Right atrium auricular region (tissue), 2 donors: ENCODE measurements at places on chromosomes 1 and 21. TPM values are rescaled to one million over a fixed set of nuclear protein-coding genes. Genes with fewer than 3 reads are reported as not detected.

DNA sequence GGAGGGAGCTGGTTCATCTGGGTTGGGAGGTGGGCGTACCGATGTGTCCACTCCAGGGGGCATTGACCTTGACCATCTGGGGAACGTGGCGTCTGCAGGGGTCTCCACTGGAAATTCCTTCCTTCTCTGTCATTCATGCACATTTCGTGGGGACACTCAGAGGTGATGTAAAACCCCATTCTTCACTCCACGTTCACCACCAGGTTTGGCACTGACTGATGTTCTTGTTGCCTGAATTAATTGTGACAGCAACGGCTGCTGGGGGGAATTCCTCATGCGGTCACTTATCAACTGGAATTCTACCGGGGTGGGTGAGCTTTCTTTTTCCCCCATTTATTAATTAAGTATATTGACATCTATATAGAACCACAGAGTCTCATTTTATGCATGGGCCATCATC is 18.1 kb upstream of the POFUT2 start:
- DNase-seq = no peak

DNA sequence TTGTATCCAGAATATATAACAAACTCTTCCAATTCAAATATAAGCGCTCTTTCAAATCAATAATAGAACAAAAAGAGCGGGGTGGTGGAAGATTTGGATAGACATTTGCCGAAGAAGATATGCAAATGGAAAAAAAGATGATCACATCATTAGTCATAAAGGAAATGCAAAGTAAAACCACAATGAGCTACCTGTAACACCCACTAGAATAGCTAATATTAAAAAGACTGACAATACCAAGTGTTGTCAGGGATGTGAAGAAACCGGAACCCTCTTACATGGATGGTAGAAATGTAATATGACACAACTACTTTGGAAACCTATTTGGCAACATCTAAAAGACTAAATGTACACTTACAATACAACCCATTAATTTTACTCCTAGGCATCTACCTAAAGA is 5.7 kb upstream of the TRAF5 start:
- no peak for DNase-seq

- DNase-seq = no peak
Observed at GRCh38 chr1:7680955-7681268, 90.2 kb upstream of the VAMP3 start.

DNA sequence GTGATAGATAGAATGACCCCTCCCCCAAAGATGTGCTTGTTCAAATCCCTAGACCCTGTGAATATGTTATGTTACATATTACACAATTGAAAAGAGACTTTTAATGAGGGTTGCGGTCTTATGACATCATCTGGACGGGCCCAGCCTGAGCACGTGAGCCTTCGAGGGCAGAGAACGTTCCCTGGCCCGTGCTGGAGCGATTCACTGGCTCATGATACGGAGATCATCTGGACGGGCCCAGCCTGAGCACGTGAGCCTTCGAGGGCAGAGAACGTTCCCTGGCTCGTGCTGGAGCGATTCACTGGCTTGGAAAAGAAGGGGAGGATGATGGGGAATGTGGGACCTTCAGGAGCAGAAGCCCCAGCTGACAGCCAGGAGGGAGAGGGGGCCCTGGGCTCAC is 34.4 kb upstream of the COL18A1 start:
- no peak for DNase-seq

- DNase-seq = no peak
Observed at GRCh38 chr1:9835758-9836631, 12.2 kb upstream of the CLSTN1 start.

- no peak for DNase-seq
Observed at GRCh38 chr1:231286603-231287002, 45.6 kb downstream of the GNPAT start.

- DNase-seq = no peak
Observed at GRCh38 chr1:197101978-197102377, 34.9 kb upstream of the F13B start.

GRCh38 chr1:150514913-150515327 is 632 bp upstream of the FALEC start:
- no peak for DNase-seq

DNA sequence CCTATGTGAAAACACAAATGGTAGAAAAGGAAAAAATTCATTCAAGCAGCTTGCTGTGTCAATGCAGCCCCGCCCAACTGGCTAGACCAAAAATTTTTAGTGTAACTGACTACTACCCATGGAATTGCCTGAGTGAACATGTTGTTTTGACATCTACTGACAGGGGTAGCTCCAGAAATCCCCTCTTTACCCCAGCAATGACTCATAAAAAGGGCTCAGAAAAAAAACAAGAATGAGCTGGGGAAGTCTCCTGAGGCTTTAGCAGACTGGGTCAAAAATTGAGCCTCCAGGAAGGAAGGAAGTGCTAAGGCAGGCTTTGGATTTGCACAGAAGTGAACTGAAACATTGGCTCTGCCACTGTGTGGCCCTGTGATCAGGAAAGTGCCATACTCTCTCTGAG is 24.4 kb upstream of the FGGY start:
- DNase-seq = no peak

OR1C1 gene
- total RNA-seq = not detected

CYP4A11 gene
- not detected for total RNA-seq

OR6K2 gene
- not detected for total RNA-seq

ERO1B gene
- total RNA-seq = 5.0 TPM

ADGRL4 gene
- 28.2 TPM for total RNA-seq

SYNJ1 gene
- total RNA-seq = 7.9 TPM

LDLRAD1 gene
- not detected for total RNA-seq
